A549 treated with CpdA at 1 μM for 4 hours (cell line): ENCODE measurements at places on chromosomes 2 and 18. TPM values are rescaled to one million over a fixed set of nuclear protein-coding genes. Genes with fewer than 3 reads are reported as not detected.

TWIST2 gene
- total RNA-seq: 9.3 to 22.2 TPM (median 18.6 TPM) in 5 replicates

KCNK3 gene
- 0.84 to 1.5 TPM (median 1.2 TPM) in 5 replicates for total RNA-seq

EFHD1 gene
- total RNA-seq: 1.6 to 2.4 TPM (median 2.3 TPM) in 5 replicates

CHRND gene
- total RNA-seq: not detected in 5 replicates

MAP3K19 gene
- total RNA-seq: not detected in 5 replicates
